SJSA1 (cell line): ENCODE measurements at places on chromosomes 1 and 21. TPM values are rescaled to one million over a fixed set of nuclear protein-coding genes. Genes with fewer than 3 reads are reported as not detected.
A peak's percentile ranks its signal among the peaks of the same experiment; 100 is the strongest.

DNA sequence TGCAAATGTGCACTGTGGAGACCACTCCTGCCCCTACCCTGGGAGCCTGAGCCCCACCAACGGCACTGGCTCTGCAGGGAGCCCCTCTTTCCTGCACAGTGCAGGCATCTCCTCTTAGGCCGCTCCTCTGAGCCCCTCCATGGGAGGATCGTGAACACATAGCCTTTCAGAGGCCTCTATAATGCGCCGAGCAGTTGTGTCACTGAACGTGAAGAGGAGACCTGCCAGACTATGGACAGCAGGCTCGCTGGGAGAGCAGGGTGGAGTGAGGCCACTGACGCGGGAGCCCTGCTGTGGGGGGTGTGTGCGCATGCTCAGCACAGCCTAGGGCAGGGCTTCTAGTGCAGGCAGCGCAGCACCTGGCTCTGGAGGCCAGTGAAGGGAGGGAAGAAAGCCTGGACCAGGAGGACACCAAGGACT lies 151.3 kb upstream of the COL6A1 start:
- no peaks in the 10 kb centered on the region for H3K27me3 ChIP-seq
- no peak overlapping the region for H3K27ac ChIP-seq
- no peaks in the 10 kb centered on the region for H3K4me1 ChIP-seq
- H3K4me3 ChIP-seq: no peak overlapping the region
- H3K36me3 ChIP-seq: no peaks in the 10 kb centered on the region; the same call in 1 of the 2 replicates
- no peak for DNase-seq

- no peak overlapping the region for H3K27ac ChIP-seq
- H3K4me1 ChIP-seq: peaks cover 15% of the 10 kb centered on the region
- H3K27me3 ChIP-seq: no peaks in the 10 kb centered on the region
- no peak for DNase-seq
These were observed 1.1 kb downstream of the FALEC start for GRCh38 chr1:150516616-150517015.

- no peaks in the 10 kb centered on the region for H3K4me1 ChIP-seq
- H3K4me3 ChIP-seq: no peak overlapping the region
- DNase-seq: no peak
- H3K27ac ChIP-seq: no peak overlapping the region
- H3K27me3 ChIP-seq: no peaks in the 10 kb centered on the region
These were observed 1412.1 kb downstream of the PLA2G4A start for GRCh38 chr1:188240772-188241406.

- no peak overlapping the region for H3K4me3 ChIP-seq
- no peak overlapping the region for H3K27ac ChIP-seq
- H3K36me3 ChIP-seq: no peaks in the 10 kb centered on the region
- H3K27me3 ChIP-seq: no peaks in the 10 kb centered on the region
These were observed 15.5 kb upstream of the POGZ start for GRCh38 chr1:151474745-151475144.

The DOP1B gene
- 1.4 and 5.7 TPM in 2 replicates for total RNA-seq

GRCh38 chr1:62333441-62333840 lies 14.2 kb upstream of the KANK4 start:
- H3K27me3 ChIP-seq: no peaks in the 10 kb centered on the region
- DNase-seq: peak; percentile 86
- H3K4me3 ChIP-seq: no peak overlapping the region
- peaks cover 23% of the 10 kb centered on the region for H3K4me1 ChIP-seq
- H3K27ac ChIP-seq: no peak overlapping the region
- no peaks in the 10 kb centered on the region for H3K36me3 ChIP-seq

- no peaks in the 10 kb centered on the region; the same call in 1 of the 2 replicates for H3K4me1 ChIP-seq
- no peaks in the 10 kb centered on the region for H3K36me3 ChIP-seq
- H3K27ac ChIP-seq: no peak overlapping the region
- no peaks in the 10 kb centered on the region for H3K27me3 ChIP-seq
- DNase-seq: peak; percentile 44
These were observed 121.8 kb downstream of the HFM1 start for GRCh38 chr1:91282695-91283420.

DNA sequence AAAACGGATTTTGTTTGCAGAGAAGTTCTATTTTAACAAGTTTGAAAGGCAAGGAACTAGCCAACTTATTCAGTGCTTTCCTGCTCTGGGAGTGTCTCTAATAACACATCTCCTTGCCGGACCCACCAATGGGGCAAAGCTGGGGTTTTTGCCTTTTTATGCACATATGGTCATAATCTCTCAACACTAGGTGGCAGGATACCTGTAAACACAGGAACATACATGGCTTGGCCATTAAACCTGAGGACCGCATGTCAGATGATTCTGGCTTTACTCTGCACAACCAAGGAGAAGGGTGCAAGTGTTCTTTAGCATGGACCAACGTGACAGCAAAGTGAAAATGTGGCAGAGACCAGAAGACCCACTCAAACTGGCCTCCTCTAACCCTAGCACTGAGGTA lies 4.9 kb downstream of the TMEM9 start:
- no peak overlapping the region for H3K27ac ChIP-seq
- DNase-seq: no peak
- no peaks in the 10 kb centered on the region for H3K27me3 ChIP-seq
- H3K4me1 ChIP-seq: peaks cover 7% of the 10 kb centered on the region
- peaks cover 80% of the 10 kb centered on the region for H3K36me3 ChIP-seq

The RRAGC gene
- 10.4 and 14.2 TPM in 2 replicates for total RNA-seq

DNA sequence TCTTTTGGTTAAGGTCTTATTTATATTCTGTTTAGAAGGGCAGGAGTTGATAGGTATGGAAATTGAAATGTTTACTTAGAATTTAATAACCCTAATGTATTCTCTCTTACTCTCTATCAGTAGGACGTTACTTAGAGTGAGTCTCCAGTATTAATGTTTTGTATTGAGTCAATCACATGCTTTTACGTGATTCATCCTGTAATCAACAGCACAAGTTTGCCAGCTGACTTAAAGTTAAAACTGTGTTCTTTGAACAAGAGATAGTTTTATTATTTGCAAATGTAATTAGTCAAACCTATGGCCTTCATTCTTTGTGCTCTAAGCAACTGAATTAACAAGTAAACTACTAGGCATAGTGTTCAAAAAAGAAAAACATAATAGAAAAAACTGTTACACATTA lies 57.3 kb downstream of the PKN2 start:
- no peaks in the 10 kb centered on the region for H3K27me3 ChIP-seq
- H3K4me1 ChIP-seq: peaks cover 11% of the 10 kb centered on the region; the same call in 1 of the 2 replicates
- DNase-seq: no peak
- H3K36me3 ChIP-seq: peaks cover 11% of the 10 kb centered on the region; the same call in 1 of the 2 replicates
- no peak overlapping the region for H3K4me3 ChIP-seq

GRCh38 chr1:207317561-207317960 lies 3.9 kb upstream of the CD55 start:
- DNase-seq: no peak
- H3K36me3 ChIP-seq: no peaks in the 10 kb centered on the region; the same call in 1 of the 2 replicates
- H3K27ac ChIP-seq: no peak overlapping the region
- H3K27me3 ChIP-seq: no peaks in the 10 kb centered on the region
- no peak overlapping the region for H3K4me3 ChIP-seq

The SERTAD4 gene
- 4.8 and 6.6 TPM in 2 replicates for total RNA-seq

The GPR25 gene
- not detected in 2 replicates for total RNA-seq

GRCh38 chr1:183487674-183488442 lies 15.6 kb downstream of the SMG7 start:
- no peak overlapping the region for H3K27ac ChIP-seq
- H3K4me1 ChIP-seq: no peaks in the 10 kb centered on the region
- no peaks in the 10 kb centered on the region; the same call in 1 of the 2 replicates for H3K36me3 ChIP-seq
- no peaks in the 10 kb centered on the region for H3K27me3 ChIP-seq
- no peak overlapping the region for H3K4me3 ChIP-seq

The KCNQ4 gene
- 0.05 TPM in 1 of 2 replicates, not detected in the other for total RNA-seq

GRCh38 chr1:90400131-90400530 lies 317.0 kb downstream of the BARHL2 start:
- H3K36me3 ChIP-seq: no peaks in the 10 kb centered on the region
- DNase-seq: no peak
- no peak overlapping the region for H3K27ac ChIP-seq
- no peak overlapping the region for H3K4me3 ChIP-seq
- H3K4me1 ChIP-seq: peaks cover 22% of the 10 kb centered on the region
- H3K27me3 ChIP-seq: no peaks in the 10 kb centered on the region

DNA sequence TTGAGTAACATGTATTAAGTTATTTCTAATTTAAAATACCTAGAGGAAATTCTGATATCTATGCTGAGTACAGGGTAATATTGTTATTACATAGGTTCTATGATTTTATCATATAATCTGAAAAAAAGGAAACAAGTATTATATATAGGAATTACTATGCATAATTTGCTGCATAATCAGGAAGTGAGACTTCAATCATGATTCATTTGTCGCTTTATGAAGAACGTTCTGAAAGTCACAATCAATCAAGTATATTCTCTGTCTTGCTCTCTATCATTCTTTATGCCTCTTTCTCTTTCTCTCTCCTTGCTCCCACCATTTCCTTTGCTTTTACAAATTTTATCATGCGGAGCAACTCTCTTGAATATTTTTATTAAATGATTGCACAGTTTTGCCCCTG lies 1130.3 kb downstream of the PLA2G4A start:
- H3K36me3 ChIP-seq: no peaks in the 10 kb centered on the region
- no peaks in the 10 kb centered on the region for H3K27me3 ChIP-seq
- no peak for DNase-seq
- no peak overlapping the region for H3K4me3 ChIP-seq
- H3K27ac ChIP-seq: no peak overlapping the region

The TSTD1 gene
- 3.1 TPM in 1 of 2 replicates, not detected in the other for total RNA-seq

DNA sequence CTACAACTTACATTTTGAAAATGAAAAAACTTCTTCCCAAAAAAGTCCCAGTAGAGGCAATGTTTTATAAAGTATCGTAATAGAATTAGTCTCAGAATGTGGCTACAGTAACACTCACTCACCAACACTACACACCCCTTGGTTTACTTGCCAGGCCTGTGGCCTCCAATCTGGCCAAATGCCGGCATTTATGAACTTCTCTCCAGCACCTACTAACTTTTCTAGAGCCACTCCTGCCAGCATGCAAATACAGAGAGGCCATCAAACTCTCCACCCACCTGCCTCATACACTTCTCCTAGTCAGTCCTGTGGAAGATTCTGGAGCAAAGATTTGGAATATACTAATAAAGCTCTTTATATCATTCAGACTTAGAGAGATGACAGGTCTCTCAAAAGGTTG lies 32.3 kb downstream of the STPG1 start:
- no peaks in the 10 kb centered on the region for H3K27me3 ChIP-seq
- peaks cover 58% of the 10 kb centered on the region for H3K36me3 ChIP-seq
- H3K4me3 ChIP-seq: no peak overlapping the region
- peaks cover 26% of the 10 kb centered on the region for H3K4me1 ChIP-seq
- peak; percentile 10 for DNase-seq

The CLEC20A gene
- total RNA-seq: not detected in 2 replicates

GRCh38 chr1:225674381-225674780 lies 21.5 kb upstream of the ENAH start:
- H3K27ac ChIP-seq: no peak overlapping the region
- peaks cover 15% of the 10 kb centered on the region for H3K4me1 ChIP-seq
- no peak overlapping the region for H3K4me3 ChIP-seq
- H3K36me3 ChIP-seq: no peaks in the 10 kb centered on the region
- no peaks in the 10 kb centered on the region for H3K27me3 ChIP-seq

The FCMR gene
- 2.0 and 11.7 TPM in 2 replicates for total RNA-seq

The ELF3 gene
- total RNA-seq: 0.05 TPM in 1 of 2 replicates, not detected in the other
